Activated CD4-positive, alpha-beta memory T cell treated with anti-CD3 and anti-CD28 coated beads, Interleukin-2, amount 10 ng/mL, durations not matched to agents 7 days and 5 days (primary cell): ENCODE measurements at places on chromosomes 5 and 9.
A peak's percentile ranks its signal among the peaks of the same experiment; 100 is the strongest.

DNA sequence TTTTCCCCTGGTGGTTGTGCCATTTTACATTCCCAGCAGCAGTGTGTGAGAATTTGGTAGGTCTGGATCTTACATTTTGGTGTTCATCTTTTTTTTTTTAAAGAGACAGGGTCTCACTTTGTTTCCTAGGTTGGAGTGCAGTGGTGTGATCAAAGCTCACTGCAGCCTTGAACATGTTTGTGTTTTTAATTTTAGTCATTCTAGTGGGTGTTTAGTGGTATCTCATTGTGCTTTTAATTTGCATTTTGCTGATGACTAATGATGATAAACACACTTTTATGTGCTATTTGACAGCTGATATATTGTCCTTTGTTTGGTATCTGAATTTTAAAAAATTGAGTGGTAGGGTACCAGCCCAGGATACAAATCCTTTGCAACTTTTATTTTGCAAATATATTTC is 53.4 kb upstream of the POMT1 start:
- DNase-seq = no peak

DNA sequence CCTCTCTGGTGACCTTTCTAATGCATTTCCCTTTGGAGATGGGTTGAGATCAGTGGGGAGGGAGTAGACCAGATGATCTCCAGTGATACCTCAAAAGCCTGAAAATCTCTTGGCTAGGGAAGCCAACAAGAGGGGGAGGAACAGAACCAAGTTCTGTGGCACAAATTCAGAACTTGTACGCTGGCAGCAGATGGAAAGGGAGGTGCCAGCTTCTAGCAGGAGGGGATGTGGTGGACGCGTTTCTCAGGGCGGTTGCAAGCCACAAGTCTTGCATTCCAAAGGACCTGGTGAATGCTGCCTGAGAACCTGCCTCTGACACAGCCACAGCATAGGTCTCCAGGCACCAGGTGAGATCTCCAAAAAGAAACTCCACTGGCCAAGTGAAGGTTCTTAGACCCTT is 13.4 kb downstream of the SLIT3 start:
- no peak for DNase-seq

DNA sequence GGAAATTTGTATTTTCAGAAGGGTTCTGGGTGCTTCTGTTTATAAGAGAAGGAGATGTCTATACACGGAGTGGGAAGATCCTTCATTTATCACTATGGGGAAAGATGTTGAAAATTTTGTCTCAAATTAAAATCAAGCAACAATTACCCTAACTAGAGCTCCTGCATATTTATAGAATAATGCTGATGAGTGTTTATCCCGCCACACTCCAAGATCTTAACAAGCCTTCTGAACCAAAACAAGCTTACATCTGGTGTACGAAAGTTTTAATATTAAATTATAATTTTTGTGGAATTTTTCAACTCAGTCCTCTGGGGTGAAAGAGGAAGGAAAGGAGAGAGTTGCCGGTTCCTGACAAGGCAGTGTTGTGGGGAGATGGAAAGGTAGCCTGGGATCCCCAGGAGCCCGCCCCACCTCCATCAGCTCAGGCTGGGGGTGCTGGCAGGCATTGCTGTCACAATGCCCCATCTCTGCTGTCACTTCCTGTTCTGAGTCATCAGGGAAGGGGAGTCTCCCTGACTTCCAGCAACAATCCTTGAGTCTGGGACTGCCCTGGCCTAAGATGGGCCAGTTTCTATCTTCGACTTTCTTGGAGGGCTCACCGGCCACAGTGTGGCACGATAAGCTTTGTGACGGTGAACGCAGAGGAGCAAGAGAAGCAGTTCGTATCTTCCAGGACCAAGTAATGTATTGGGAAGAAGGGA is 64.5 kb downstream of the ERAP1 start:
- no peak for DNase-seq

DNA sequence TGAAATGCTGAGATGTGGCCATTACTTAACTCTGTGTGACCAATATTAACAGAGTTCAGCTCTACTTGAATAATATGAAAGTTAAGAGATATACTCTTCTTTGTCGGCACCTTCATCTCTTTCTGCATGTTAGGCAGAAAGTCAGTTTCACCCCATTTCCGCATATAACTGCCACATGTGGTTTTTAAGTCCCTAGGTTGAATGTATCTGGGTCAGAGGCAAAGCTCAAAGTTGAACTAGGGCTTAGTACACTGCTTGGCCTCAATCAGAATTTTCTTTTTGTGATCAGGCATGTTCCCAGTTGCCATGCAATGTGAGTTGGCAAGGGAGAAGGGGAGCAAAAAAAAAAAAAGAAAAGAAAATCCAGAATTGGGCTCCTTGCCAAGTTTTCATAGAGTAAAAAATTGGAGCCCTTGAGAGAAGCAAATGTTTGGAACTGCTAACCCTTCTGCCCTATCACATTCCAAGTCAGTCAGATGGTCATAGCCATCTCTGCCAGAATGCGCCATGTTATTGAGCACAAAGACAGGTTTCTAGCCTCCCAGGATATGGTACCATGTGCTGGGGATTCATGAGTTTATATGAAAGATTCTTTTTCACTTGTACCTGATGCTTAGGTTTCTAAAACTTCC is 251.2 kb upstream of the RORB start:
- DNase-seq = peak; percentile 16

DNA sequence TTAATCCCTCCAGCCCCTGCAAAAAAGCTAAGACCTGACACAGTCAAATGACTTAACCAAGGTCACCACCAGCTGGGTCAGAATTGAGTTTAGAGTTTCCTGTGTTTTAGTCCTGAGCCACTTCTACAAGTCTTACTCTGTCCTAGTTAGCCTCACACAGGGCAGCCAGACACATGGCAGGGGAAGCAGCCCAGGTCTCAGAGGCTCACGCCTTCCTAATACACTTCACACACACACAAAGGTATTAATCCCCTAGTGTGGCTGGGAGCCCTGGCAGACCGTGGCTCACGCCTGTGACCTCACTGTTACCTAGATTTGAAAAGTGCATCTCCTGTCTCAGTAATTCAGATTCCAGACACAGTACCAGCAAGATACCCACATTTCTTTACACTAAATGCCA is 77.4 kb upstream of the WWC1 start:
- DNase-seq = no peak

DNA sequence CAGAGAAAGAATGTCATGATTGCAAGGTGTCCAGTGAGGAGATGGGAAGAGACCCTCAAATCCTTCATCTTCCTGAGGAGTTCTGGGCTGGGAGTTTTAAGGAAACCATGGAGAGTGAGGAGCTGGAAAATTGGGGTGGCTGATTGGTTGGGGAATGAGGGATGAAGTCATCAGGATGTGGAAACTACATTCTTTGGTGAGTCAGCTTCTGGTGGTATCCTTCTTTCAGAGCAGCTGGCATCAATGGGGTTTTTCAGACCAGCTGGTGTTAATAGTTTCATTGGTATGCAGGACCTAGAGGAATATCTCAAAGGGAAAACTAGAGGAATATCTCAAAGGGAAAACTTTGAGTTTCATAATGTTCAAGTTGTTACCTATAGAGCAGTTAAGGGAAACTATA is 45.2 kb downstream of the RNF180 start:
- no peak for DNase-seq

DNA sequence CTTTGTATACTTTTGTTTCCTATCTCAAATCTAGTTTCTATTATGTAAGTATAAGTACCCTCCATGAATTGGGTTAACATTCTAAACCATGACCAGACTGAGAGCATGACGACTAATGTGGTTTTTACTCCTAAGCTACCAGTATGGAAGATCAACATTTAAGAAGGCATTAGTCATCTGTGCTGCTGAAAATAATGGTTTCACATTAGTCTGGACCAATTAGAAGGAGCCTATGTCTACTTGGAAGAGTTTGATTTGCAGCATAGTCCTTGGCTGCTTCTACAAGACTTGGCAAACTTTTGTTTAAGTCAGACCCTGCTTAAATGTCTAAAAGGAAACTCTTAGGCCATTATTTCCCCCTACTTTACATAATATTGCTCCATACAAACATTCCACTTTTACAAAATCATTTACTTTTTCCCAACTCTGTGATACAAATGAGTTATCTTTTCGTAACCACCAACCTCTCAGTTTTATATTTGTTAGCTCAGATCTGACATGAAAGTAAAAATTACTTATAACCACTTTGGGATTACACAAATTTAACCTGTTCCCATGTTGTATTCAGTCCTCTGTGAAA is 186.7 kb downstream of the COMMD10 start:
- DNase-seq = no peak

- DNase-seq = no peak
Observed at GRCh38 chr5:133132717-133133116, 80.9 kb downstream of the HSPA4 start.

- no peak for DNase-seq
Observed at GRCh38 chr5:149002761-149003689, 59.8 kb downstream of the SH3TC2 start.

GRCh38 chr9:11318946-11319345 is 706.1 kb upstream of the PTPRD start:
- no peak for DNase-seq

GRCh38 chr5:2014058-2014610 is 131.4 kb upstream of the IRX4 start:
- DNase-seq = no peak

DNA sequence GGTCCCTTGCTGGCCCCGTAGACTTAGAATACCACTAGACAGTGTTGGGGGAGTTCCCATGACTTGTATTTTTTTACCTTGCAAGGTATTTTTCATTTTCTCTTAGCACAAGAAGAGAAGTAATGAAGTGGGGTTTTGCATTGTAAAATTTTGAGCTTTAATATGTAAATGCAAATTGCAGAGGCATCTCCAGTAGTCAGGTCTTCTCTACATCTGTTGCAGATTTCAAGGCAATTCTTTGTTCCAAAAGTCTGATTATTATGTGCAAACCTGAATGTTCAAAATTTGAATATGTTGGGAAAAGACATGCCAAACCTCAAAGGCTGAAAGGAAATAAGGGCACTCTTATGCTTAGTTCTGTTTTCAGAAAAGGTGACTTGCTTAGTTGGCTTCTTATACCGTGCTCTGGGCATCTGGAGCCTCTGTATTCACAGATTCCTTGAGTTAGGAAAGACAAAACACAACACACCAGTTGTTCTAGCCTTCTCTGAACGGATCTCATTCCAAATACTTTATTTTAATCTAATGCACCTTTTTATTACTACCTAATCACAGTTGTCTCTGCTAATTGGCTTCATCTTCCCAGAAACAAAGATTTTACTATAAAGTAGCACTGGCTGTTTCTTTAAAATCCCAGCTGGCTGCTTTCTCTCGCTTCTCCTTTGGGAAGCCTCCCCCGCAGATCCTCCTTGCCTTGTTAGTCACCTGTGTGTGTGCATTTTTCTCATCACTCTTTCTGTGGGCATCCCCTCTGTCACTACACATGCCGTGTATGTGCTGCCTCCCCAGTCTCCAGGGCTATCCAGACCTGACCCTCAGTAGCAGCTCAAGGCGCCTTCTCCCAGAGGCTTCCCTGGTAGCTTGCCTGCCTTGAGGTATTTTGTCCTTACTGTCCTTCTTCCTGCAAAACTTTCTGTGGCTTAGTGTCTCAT is 138.2 kb downstream of the TLE4 start:
- DNase-seq = no peak

DNA sequence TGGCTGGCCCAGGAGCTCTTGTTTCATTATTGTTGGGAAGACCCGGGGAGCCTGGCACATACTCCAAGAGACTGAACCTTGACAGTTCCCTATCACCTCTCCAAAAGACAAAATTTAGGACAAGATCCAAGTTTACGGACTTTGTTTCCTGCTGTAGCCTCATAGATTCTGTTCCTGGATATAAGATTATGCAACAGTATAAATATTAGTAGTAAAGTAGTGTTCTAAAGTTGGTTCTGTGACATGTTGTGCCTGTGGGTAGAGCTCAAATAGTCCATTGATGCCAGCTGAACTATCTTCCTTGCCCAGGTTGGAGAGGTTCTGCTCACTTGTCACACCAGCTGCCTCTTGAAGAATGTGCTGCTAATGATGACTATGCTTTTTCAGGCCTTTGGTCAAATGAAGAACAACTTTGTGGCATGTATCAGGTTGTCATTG is 430.2 kb downstream of the DMAC1 start:
- no peak for DNase-seq

DNA sequence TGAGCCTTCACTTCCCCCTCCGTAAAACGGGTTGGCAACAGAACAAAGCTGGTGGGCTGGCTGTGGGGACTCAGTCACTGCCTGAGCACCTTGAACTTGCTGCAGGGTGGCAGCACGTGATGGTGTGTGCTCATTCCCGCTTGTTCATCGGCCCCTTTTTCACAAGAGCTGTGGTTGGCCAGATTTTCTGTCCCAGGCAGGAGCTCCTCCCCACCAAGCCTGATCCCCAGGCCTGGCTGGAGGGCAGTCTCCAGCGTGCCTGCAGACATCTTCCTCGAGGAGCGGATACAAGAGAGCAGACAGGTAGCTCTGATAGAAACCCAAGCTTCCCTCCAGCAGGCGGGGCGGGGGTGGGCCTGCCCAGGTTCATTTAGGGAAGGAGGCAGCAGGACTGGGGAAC is 61.9 kb upstream of the ORM1 start:
- no peak for DNase-seq

GRCh38 chr9:84339962-84340361 is 596 bp downstream of the SLC28A3 start:
- no peak for DNase-seq

- no peak for DNase-seq
Observed at GRCh38 chr9:137813167-137813566, 64.4 kb upstream of the CACNA1B start.

- no peak for DNase-seq
Observed at GRCh38 chr9:72537011-72537545, 15.7 kb downstream of the TMC1 start.

DNA sequence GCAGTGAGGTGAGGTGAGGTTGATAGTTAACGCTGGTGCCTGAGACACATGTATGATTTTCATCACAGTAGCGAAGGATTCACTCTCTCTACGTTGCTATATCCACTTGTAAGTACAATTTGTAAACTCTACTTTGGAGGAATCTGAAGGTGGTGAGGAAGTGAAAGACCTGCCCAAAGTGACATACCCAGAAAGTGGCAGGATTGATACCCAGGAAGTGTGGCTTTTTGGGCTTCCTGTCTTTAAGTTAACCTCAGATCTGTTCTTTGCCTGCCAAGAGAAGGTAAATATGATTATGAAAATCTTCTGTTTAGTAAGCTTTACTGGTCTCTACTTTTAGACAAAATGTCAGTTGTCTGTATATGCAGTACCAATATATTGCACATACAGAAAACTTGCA is 143.1 kb downstream of the SH3GL2 start:
- no peak for DNase-seq

DNA sequence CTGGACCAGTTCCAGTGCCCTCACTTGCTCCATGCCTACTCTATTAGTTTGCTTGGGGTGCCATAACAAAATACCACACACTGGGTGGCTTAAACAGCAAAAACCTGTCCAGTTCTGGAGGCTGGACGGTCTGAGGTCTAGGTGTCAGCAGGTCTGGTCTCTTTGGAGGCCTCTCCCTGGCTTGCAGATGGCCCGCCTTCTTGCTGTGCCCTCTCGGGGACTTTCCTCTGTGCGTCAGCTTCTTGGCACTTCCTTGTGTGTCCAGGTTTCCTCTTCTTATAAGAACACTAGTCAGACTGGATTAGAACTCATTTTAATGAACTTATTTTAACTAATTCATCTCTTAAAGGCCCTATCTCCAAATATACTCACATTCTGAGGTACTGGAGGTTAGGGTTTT is 97.2 kb downstream of the CARTPT start:
- DNase-seq = no peak

GRCh38 chr5:168755548-168756093 is 176.5 kb upstream of the PANK3 start:
- DNase-seq = no peak
